Tibial nerve (tissue), 4 donors: ENCODE measurements at places on chromosomes 16 and 17. TPM values are rescaled to one million over a fixed set of nuclear protein-coding genes. Genes with fewer than 3 reads are reported as not detected.
A peak's percentile ranks its signal among the peaks of the same experiment; 100 is the strongest.

The CACNG3 gene
- not detected for total RNA-seq

The CTNS gene
- total RNA-seq, result 48.8 TPM

The SKAP1 gene
- total RNA-seq, result 0.59 TPM

The RFWD3 gene
- total RNA-seq, result 32.8 TPM

The PLEKHH3 gene
- 54.8 TPM for total RNA-seq

DNA sequence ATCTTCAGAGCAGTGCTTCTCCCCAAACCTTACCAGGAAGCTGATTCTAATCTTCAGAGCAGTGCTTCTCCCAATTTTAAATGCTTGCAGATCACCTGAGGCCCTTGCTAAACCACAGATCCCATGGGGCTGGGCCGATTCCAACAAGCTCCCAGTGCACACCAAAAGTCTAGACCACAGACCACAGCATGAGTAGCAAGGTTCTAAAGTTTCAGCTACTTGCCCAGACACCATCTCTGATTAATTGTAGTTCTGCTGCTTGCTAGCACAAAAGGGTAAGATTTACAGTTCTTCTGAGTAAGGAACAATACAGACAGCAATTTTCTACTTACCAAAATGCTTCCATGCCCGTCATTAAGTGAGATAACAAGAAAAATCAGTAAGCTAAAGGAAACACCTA lies 12.2 kb downstream of the CLEC3A start:
- DNase-seq, result no peak

DNA sequence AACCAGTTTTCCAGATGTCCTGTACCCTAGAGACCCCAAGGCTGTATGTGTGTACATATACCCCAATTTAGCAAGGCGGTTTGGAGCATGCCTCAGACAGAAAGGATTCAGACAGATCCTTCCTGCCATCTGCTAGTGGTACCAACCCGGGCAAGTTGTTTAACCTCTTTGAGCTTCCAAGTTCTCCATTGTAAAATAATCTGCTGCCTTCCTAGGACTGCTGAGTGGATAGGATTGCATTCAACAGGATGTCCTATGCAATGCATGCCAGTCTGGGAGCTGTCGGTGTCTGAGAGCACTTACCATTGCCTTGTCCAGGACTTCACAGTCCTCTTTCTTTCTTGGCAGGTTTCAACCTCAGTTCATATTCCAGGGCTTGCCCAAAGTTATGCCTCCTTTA lies 1.9 kb downstream of the CDH13 start:
- no peak for DNase-seq

GRCh38 chr17:41860254-41860931 lies 4.8 kb downstream of the KLHL11 start:
- DNase-seq, result no peak

DNA sequence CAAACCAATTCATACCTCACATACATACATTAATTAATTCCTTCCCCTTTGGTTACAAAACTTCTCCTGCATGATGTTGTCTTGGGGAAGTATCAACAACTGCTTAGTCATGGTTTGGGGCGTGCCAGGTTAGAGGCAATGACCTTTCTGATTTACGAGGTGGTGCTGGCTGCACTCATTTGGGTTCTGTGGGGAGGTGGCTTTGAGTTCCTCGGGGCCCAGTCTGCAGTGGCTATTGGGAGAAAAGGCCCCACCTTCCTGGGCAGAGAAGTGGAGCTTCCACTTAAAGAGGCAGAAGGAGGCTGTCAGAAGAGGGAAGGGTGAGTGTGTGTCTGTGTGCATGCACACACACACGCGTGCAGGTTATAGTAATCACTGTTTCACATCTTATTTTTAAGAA lies 10.2 kb upstream of the ETV4 start:
- DNase-seq, result peak; percentile 20

- no peak for DNase-seq
Observed at GRCh38 chr16:57413301-57413730, 8.7 kb downstream of the CCL17 start.

DNA sequence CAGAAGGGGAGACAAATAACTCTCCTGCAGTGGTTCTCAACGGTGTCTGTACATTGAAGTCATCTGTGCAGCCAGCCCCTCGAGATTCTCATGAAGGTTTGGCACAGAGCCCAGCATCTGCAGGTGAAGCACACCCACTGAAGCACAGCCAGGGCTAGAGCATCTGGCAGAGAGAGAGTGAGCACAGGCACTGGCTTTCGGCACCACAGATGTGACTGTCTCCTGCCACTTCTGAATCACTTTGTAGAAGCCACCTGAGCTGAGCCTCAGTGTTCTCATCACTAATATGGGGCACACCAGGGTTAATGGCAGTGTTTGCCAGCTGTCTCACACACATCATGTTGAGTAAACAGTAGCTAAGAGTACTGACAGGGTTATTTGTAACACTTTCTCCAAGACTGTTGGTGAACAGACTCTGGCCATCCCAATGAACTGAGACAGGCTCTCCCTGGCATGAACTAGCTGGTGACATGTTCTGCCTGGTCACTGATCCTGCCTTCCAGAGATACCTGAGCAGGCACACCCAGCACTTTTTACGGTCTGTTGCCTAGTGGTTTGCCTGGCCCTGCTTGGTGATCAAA lies 10.9 kb downstream of the HSPB9 start:
- DNase-seq, result no peak

DNA sequence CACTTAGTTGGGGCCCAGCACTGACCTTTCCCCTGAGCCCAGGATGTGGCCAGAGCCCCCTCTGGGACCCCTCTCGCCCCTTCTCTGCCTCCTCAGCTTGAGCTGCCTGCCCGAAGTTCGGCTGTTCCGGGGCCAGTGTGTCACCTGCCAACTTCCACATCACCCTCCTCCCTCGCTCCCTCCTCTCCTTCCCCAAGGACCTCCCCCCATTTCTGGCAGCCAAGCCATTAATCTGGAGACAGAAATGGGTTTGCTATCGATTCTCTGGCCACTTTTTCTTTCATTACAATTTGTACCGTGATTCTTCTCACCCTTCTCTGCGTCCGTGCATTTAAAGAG lies 8.8 kb upstream of the ADAM11 start:
- DNase-seq, result no peak

DNA sequence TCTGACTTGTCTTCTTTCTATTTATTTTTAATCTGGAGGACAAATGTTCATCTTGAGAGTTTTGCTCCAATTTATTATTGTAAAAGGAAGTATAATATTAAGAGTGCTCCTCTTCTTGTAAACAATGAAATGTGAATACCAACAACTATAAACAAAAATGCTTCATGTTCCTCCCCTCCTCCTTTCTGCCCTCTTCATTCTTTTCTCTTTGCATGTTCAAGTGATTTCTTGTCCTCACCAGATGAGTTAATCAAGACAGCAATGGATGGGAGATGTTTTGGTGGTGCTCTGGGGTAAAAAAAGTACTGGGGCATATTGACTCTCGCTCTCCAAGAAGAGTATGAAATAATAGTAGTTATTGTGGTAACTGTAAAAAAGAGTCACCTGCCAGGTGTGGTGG lies 24.3 kb downstream of the ITGB3 start:
- no peak for DNase-seq

DNA sequence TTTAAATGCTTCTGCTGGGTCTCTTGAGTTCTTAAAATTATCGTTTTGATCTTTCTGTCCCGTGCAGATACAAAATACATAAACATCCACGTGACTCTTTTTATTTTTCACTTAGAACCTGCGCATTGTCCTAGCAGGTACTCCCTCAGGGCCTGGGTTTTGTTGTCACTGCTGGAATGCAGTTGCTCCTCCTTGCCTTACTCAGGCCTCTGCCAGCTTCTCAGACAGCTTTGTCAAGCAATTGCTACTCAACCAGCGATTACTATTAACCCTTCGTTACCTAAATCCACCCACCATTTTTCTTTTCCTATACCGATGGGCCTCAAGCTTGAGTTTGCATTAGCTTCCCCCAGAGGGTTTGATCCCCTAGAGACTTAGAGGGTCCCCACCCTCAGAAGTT lies 405.9 kb upstream of the RBFOX1 start:
- DNase-seq, result no peak

DNA sequence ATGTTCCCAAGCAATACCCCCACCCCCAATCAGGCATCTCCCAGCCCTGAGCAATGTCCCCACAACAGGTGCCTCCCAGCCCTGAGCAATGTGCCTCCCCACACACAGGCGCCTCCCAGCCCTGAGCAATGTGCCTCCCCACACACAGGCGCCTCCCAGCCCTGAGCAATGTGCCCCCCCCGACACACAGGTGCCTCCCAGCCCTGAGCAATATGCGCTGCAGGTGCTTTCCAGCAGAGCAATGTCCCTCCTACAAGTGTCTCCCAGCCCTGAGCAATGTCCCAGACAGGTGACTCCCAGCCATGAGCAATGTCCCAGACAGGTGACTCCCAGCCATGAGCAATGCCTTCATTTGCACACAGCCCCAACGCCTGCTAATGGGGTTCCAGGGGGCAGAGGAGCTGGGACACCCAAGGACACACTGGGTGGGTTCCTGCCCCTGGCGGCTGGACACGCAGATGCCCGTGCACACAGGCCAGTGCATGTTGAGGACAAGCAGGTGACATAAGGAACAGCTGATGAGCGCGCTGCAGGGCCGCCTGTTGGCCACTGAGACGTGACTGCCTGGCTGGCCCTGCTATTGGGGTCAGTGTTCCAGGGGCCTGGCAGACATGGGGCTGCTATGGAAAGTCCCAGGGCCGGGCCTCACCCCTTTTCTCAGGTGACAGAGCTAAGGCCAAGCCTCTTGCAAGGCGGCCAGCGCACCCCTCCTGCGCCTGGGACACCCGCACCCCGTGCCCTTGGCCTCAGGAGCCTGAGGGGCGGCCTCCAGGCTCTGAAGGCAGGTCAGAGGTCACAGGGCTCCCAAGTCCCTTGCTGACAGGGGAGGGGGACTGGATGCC lies 26.9 kb upstream of the PABPN1L start:
- DNase-seq, result no peak

DNA sequence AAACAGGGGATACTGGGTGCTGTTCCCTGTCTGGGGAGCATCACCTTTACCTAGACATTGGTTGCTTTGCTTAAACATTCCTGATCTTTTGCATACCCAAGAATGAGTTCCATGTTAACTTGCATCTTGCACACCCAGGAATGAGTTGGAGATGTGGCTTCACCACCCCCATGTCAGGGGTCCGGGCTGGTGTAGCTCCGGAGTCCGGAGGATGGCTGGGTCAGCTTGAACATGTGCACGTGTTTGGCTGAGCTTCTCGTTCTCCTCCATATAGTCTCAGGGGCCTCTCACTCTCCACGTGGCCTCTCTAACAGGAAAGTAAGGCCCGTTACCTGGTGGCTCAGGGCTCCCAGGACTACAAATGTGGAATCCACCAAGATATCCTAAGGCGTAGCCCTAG lies 18.2 kb upstream of the AMZ2 start:
- no peak for DNase-seq

DNA sequence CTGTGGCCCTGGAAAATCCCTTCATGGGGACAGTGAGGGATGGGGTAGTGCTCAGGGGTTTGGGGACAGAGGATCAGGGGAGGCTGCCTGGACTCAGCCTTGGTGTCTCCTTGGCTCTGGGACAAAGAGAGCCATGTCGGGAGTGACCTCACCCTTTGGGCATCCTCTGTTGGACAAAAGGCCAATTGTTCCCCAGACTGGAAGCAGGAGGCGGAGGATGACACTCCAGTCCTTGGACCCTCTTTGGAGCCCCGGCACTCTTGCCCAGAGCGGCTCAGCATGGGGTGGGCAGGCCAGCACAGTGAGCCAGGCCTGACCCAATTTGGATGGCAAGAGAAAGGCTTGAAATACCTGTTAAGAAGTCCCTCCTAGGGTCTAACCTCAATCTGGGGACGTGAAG lies 39.4 kb upstream of the PHB1 start:
- DNase-seq, result no peak

GRCh38 chr17:74994440-74994839 lies 7.0 kb downstream of the CDR2L start:
- no peak for DNase-seq

DNA sequence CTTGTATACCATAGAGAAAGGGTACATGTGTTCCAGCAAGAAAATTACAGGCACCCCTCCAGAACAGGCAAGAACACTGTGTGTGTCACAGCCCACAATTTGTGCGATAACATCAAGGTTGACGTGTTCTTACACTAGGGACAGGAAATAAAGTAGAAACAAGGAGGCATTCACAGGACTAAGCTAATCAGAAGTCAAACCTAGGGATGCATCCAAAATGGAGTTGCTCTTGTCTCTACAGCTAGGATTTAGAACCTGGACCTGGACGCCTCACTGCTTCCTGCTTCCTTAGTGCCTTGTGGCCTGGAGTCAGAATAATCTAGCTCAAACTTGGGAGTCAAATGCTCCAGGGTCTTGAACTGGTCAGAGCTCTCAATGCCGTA lies 41.3 kb downstream of the GINS3 start:
- no peak for DNase-seq

DNA sequence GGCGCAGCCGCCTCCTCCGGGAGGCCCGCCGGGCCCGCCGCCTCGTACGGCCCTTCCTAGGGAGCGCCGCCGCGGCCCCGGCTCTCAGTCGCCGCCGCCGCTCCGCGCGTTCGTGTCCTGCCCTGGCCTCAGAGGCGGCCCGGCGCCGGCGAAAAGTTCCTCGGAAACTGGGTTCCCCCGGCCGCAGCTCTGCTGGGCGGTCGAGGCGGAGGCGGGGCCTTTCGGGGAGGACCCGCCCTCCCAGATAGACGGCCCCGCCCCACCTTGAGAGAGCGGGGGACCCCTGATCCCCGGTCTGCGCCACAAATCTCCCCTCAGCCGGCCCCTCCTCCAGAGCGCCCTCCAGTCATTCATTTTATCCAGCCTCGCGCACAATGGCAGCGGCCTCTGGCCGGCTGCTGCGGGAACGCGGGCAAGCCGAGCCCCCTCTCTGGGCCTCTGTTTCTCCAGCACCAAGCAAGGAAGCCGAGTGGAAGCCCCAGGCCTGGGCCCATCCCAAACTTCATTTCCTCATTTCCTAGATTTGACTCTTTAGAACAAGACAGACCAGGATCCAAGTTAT lies at the start of gene SREBF1:
TSS of gene SREBF1 (minus strand) at position 169 of the 562 bp plus-strand sequence. CDS start 169 bp downstream, outside the sequence.
- DNase-seq, result peak; percentile 36

DNA sequence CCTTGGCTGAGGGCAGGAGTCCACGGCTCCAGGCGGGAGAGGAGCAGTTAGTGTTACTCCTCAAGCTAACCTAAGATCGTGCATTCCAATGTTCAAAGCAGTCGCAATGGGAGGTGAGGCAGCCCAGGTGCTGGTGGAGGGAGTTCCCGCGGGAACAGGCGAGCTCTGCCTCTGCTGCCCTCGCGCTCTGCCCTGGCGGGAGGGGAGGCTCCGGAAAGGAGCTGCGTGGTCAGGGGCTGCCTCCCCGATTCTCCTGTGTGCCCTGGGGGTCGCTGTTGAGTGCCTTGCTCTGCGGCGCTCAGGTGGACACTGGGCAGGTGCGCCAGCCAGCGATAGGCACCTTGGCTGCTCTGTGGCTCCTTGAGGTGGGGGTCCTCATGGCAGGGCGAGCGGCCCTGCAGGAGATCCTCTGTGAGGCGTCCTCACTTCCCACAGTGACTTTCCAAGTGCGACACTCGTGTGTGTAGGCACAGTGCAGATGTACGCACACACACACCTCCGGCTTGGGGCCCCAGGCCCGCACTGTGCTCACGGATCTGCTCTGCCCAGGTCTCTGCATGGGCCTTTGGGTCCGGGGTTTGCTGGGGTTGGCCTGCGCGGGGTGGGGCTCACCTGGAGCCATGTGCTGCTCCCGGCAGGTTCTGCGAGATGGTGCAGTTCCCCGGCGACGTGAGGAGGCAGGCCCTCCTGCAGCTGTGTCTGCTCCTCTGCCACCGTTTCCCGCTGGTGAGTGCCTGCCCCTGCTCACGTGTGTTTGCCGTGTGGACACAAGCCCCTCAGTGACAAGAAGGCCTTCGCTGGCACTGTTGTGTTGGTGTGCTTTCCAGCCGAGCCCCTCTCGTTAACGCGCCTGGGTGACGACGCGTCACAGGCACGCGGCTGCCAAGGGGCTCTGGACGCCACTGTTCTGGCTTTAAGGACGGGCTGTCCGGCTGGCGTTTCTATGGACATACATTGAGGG lies 97.9 kb upstream of the ZNF750 start:
- no peak for DNase-seq
